ENCODE measurements at places on chromosomes 5 and 9. TPM values are rescaled to one million over a fixed set of nuclear protein-coding genes. Genes with fewer than 3 reads are reported as not detected.

TRIP13 gene
- 0.66 TPM for total RNA-seq

- no peak for DNase-seq
- H3K27ac ChIP-seq, result no peak overlapping the region
- H3K36me3 ChIP-seq, result no peaks in the 10 kb centered on the region
- no peak overlapping the region for H3K4me3 ChIP-seq
- H3K4me1 ChIP-seq, result no peaks in the 10 kb centered on the region
Measured at GRCh38 chr5:128903550-128903949, 61.7 kb upstream of the SLC27A6 start.

GPR21 gene
- total RNA-seq, result 3.9 TPM

OR1J2 gene
- total RNA-seq, result not detected

DNA sequence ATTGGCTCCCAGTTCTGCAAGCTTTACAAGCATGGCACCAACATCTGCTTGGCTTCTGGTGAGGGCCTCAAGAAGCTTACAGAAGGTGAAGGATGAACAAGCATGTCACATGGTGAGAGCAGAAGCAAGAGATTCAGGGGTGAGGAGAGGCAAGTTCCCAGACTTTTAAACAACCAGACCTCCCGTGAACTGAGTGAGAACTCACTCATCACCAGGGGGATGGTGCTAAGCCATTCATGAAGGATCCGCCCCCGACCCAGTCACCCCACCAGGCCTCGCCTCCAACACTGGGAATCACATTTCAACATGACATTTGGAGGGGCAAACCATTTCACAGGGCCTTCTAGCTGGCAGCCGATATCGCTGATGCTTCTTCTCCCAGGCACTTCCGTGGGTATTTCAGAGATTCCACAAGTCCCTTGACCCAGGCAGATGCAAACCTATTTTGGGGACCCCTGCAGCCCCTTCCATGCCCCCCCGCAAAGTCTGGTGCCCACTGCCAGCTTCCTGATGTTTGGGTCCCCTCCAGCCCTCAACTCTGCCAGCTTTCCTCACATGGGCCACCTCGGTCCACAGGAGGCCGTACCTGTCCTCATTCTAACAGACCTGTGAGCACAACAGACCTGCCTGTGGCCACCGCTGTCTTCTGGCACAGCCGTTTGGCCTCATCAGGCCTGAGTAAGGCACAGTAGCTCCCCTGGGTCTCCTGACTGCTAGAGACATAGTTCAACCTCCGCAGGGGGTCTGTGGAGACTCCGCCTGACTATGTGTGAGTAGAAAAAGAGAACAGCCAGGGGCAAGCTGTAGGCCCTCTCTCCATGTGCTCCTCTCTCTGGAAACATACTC, 60.7 kb upstream of the ANGPTL2 start:
- H3K36me3 ChIP-seq, result no peaks in the 10 kb centered on the region
- no peak for DNase-seq
- no peak overlapping the region for H3K4me3 ChIP-seq
- H3K27me3 ChIP-seq, result no peaks in the 10 kb centered on the region

- H3K27me3 ChIP-seq, result no peaks in the 10 kb centered on the region
- H3K36me3 ChIP-seq, result no peaks in the 10 kb centered on the region
Measured at GRCh38 chr5:56298336-56299090, 65.4 kb upstream of the ANKRD55 start.

CATSPER3 gene
- not detected for total RNA-seq

Measured in tibial nerve (tissue), 4 donors.